ENCODE measurements at places on chromosomes 4 and X.
A peak's percentile ranks its signal among the peaks of the same experiment; 100 is the strongest.

- DNase-seq: no peak
Measured at GRCh38 chrX:49312176-49312575, 8.7 kb downstream of the GAGE10 start.

DNA sequence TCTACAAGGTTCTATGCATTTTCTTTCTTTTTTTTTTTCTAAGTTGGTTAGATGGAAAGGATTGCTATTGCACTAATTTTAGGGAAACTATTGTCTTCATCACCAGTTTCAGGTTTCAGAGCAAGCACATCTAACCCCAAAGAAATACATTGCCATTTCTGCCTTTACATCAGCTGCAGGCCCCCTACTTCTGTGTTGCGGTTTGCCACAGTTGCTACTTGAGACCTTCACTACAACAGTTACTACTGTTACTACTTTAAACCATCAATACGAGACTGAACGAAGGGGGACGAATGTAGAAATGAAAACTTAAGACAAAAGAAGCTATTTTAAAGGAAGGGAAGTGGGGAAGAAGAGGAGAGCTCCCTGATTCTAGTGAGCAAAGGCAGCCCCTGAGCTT is 256.7 kb upstream of the LCORL start:
- DNase-seq: no peak

DNA sequence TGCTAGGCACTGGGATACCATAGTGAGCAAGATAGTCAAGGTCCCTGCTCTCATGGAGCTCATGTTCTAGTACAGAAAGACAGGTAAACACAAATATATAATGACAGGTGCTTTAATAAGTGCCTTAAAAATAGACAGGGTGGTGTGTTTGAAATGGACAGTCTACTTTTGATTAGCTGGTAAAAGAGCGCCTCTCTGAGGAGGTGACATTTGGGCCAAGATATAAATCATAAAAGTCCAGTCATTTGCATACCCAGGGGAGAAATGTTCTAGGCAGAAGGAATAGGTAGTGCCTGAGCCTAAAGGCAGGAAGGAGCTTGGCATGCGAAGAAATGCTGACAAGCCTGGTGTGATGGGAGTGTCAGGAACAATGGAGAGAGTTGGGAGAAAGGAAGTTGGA is 83.6 kb downstream of the DNAAF6 start:
- DNase-seq: no peak

DNA sequence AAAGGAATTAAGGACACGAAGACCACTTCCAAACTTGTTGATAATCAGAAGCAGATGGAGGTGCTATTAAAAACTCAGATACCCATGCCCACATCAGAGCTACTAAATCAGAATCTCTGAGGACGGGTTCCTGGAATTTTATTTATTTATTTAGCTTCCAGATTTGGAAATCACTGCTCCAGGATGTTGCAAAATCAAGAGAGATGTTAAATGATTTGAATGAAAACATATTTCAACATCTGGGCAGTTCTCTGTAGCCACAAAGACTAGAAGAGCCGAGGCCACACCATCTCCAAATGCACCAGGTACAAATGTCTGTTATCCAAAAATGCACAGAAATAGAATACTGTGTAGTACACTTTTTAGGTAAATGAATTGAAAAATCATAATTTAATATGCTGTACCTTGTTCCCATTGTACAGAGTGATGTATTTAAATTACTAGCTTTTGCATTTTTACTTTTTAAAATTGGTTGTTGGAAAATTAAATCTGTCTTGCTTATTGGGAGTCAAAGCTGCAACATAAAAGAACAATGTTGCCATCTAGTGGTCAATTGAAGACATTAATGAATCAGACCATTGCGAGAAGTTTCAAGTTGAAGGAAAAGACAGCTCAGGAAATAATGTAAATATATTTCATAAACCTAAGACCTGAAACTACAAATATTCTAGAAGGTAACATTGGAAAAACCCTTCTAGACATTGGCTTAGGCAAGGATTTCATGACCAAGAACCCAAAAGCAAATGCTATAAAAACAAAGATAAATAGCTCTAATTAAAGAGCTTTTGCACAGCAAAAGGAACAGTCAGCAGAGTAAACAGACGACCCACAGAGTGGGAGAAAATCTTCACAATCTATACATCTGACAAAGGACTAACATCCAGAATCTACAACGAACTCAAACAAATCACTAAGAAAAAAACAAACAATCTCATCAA is 151.3 kb upstream of the TTC29 start:
- no peak for DNase-seq

DNA sequence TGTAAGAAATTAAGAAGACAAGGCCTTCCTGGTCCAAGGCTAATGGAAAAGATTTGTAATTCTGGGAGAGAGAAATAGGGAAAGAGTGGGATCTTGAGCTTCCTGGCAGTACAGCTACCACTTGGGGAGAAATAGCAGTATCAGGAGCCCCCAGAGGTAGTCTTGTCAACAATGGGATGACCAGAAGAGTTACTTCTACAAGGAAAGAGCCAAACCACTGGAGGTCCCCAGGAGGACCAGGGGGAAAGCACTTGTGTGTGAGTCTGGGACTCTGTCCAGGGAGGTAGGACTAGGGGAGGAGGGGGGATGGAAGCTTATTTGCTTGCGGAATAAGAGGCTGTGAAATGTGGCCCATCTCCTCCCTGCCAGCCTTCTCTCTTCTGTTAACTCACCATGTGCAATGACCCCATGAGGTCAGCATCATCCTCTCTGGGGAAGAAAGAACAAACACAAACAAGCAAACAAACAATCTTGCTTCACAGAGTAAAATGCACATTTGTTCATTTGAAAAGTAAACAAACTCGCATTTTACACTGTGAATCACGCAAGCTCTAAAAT is 160.1 kb downstream of the STK32B start:
- DNase-seq: no peak

DNA sequence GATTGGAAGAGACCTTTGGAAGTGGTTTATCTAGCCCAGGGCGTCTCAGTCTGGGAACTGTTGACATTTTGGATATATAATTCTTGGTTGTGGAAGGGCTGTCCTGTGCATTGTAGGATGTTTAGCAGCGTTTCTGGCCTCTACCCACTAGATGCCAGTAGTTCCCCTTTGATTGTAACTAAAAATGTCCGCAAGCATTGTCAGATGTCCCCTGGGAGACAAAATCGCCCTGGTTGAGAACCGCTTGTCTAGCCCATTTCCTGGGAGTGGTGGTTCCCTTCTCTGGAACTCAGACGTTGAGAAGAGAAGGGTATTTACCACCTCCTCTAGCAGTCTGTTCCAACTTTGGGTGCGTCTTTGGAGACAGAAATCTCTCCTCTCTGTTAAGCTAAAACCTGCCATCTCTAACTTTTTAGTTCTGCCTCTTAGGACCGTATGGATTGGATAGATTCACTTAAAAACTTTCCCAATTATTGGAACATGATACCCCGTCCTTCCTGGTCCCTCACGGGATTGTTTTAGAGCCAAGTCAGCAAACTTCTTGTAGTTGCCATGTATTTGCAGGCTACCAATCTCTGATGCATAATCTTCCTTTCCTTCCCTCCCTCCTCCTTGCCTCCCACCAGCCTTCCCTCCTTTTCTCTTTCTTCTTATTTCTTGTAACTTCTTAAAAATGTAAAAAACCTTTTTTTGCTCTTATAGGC is 13.9 kb downstream of the TMEM165 start:
- no peak for DNase-seq

GRCh38 chr4:77021614-77022089 is 54.1 kb downstream of the CCNI start:
- no peak for DNase-seq

DNA sequence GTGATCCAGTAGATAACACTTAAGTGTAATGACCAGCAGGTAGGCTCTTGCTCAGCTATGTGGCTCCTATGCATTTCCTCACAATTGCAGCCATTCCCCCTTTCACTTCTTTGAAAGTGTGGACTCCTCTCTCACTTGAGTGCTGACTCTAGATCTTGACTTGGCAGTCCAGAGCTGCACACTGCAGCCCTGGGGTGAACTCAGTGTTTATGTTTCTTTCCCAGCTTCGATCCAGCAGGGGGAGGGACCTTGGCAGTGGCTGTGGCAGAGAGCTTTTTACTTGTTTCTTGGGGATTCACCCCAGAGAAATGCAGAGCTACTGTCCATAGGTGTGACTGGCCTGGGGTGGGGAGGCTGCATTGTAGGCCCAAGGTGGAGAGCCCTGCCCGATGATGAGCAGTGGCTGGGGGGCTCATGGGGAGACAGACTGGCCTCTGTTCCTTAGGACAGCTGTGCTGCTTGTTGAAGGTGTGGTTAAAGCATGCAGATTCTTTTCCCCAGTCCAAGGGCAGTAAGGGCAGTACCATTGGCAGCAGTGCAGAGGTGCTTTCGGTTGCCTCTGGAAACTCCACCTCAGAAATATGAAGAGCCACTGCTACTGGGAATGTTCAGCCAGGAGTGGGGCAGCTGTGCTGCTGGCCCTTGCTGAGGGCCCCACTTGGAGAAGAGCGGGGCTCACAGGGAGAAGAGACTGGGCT is 134.7 kb downstream of the SH3BGRL start:
- no peak for DNase-seq

DNA sequence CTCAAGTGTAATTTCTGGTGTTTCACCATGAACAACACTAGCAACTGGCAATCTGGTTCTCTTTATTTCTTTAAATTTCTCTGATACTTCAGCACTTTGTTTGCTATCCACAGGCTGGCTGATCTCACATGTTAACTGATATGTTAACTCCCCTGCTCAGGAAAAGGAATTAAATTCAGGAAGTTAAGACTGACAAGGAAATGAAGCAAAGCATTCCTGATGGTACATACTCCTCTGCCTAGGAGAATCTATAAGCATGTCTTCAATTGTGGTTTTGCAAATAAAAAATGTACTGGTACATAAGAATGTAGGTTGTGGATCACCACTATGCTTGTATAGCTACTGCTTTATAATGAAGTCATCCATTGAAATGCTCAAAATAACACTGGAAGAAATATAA is 1119.2 kb upstream of the INTU start:
- DNase-seq: no peak

DNA sequence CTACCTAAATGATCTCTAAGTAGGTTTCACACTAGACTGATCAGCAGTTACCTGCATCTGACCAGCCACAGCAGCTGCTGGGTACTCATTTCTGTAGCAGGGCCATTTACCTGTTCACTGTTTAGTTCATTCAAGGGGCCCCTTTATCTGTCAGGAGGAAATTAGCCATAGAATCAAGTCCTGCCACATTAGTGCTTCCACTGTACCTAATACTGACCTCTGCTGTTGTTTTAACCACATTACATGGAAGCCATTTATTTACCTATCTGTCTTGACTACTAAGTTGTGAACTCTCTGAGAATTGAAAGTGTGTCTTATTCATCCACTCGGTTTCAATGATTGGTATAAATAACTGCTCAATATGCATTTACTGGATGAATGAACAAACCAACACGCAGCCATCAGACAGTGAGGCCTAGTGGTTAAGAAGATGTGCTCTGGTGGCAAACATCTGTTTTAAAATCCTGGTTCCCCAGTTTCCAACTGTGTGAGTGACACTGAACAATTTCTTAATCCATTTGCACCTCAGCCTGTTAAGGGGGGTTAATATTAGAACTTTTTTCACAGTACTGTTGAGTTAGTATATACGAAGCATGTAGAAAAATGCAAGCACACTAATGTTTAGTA is 30.0 kb upstream of the ANXA5 start:
- no peak for DNase-seq

DNA sequence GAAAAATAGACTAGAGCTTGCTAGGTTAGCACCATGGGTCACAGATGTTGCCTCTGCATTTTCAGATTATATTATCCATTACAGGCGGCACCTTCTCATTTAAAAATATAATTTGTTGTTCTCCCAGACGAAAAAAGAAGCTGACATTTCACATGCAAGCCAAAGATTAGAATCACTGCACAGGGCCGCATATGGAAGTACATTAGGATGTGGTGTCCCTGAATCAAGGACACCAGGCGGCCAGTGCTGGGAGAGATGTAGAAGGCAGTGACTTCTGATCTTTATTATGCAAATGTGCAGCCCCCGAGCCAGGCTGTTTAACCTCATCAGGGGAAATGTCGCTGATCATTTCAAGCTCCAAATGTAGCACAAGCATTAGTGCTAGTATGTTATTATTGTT is 22.8 kb downstream of the REELD1 start:
- no peak for DNase-seq

- DNase-seq: no peak
Measured at GRCh38 chr4:175470131-175470530, 341.9 kb downstream of the GPM6A start.

DNA sequence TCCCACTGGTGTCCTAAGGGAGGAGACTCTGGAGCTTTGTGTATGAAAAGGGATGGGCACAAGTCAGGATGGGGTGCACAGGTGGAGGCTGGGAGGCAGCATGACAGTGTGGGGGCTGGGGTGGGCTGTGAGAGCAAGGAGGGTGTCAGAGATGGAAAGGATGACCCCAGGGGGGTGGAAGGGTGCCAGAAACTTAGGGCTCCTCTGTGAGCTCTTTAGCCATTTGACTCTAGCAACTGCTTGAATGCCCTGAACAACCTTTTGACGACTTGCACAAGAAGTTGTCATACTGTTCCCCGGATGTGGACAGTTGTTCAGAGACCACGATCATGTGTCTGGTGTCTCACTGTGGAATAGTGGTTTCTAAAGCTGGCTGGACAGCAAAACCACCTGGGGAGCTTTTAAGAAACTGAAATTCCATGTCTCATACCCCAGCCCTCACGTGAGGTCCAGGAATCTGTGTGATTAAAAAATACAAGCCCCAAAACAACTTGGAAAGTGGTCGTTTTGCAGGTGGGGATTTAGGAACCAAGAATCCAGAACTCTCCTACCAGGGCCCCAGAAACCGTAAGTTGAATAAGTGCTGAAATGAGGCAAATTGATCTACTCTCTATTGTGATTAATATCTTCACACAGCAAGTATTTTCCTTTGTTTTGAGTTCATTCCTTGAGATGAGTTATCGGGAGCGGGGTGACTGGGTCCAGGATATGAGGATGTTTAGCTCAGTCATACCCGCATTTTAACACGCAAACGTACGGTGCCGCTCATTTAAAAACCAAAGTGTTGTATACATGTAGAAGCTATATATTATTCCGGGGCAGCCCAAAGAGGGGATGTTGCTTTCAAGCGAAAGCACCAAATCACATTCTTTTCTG is 3.4 kb downstream of the RHOH start:
- DNase-seq: peak; percentile 32

GRCh38 chrX:45824471-45824870 is 623.8 kb upstream of the DIPK2B start:
- DNase-seq: no peak

DNA sequence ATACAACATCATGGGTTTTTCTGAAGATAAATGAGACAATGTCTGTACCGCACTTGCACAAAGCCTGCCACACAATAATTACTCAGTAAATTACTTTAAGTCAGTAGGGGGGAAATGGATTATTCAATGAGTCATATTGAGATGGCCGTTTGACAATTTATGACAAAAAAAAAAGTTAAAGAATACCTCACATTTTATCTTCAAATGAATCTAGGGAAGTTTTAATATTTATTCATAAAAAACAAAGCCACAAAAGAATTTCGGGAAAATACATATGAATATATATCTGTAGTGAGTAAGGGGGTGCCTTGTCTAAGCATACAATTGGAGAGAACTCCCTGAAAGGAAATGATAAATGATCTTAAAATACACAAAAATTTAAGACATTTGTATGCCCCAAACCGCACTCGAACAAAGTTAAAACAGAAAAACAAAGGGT is 197.0 kb upstream of the SLC7A11 start:
- no peak for DNase-seq
